ENCODE measurements at places on chromosomes 6 and 20.

DNA sequence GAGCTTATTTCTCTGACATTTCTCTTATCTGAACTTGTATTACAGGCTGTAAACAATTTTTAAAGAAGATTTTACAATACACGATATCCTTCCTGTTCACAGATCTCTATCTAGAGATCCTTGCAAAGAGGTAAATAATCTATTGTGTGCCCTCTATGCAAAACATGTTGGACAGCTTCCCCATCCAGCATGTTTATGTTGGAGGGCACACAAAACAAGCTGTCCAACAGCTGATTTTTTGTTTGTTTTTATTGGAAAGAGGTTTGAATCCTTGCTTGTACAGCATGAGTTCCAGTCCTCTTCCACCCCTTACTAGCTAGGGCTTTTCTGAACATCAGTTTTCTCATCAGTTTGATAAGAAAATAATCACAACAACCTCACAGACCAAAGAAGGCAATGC lies 62.3 kb upstream of the SYNDIG1 start:
- no peak for DNase-seq

- no peak for DNase-seq
Measured at GRCh38 chr6:169626649-169627048, 75.2 kb downstream of the WDR27 start.

GRCh38 chr6:46410334-46410953 lies 80.8 kb downstream of the RCAN2 start:
- no peak for DNase-seq

DNA sequence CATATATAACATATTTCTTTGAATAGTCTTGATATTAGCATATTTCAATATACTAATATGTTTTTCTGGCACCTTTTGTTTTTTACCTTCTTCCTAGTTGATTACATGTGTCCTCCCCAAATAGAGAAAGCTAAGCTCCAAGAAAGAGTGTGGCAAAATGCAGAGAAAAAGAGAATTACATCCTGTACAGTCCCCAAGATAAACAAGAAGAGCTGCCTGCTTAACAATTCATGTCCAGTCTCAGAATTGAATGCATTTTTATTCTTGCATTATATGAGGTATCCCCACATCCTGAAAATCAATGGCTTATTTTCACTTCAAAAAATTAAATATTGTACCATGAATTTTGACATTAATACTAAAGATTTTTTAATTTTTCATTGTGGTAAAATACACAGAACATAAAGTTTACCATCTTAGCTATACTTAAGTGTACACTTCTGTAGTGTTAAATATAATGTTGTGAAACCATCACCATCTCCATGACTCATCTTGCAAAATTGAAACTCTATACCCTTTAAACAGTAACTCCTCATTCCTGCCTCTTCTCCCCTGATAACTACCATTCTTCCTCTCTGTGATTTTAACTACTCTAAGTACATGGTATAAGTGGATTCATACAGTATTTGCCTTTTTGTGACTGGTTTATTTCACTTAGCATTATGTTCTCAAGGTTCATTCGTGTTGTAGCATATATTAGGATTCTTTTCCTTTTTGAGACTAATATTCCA lies 490.3 kb downstream of the COL12A1 start:
- no peak for DNase-seq

DNA sequence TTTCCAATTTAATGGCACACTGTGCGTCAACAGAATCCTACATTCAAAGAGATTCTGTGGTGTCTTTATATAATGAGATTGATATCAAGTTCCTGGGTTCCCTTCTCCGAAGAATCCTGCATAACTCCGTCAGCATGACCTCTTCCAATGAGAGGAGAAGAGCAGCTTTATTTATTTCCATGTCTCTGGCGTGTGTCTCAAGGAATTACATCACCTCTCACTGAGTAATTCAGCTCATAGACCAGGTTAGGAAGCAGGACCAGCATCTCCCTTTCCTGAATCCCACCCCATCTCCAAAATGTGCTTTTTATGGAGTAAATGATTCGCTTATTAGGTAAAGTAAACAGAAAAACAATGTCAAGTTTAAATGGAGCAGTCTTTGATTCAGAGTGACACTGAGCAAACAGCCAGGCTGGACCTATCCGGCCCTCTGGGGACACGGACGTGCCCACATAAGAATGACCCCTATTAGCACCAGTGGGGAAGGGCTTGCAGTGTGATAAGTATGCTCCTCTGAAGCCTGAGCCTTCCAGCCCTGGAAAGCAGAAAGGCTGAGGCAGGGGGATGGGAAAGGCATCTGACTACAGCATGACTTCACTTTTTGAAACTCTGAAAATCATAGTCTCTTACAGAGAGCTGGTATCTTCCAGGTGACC lies 165.2 kb downstream of the CLIC5 start:
- DNase-seq, result no peak

DNA sequence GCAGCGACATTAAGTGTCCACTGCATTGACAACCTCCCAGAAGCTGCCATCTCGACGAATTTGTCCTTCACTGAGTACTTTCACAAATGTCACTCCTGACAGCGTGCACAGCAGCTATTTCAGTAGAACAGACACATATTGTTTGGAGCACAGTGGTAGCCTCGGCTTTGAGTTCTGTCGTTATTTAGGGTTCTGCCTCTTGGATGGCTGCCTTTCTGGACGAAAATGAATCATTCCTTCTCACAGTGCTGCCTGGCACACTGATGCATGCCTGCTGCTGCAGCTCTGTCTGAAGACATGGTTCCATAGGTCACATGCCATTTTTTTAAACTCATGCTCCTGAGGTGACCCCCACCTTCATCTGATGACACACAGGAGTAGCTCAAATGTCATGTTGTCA lies 477.0 kb downstream of the C6orf118 start:
- no peak for DNase-seq

GRCh38 chr20:34634392-34634791 lies 42.5 kb downstream of the PIGU start:
- DNase-seq, result no peak

GRCh38 chr6:85674604-85675003 lies 31.9 kb upstream of the SYNCRIP start:
- no peak for DNase-seq

DNA sequence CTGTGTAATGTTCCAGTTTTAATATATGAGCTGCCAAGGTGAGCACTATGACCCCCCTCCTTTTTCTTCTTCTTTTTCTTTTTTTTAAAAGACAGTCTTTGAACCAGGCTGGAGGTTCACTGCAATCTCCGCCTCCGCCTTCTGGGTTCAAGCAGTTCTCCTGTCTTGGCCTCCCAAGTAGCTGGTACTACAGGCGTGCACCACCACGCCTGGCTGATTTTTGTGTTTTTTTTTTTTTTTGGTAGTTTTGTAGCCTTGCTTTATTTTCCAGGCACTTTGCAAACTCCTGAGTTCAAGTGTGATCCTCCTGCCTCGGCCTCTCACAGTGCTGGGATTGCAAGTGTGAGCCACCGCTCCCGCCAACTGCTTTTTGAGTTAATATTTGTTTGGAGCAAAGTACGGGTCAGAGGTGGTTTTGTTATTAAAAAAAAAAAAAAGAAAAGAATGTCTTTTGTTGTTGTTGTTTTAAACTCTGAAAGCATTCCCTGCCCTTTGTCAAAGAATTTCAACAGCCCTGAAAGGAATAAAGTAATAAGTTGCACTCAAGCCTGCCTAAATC lies 78.6 kb downstream of the JARID2 start:
- DNase-seq, result no peak

DNA sequence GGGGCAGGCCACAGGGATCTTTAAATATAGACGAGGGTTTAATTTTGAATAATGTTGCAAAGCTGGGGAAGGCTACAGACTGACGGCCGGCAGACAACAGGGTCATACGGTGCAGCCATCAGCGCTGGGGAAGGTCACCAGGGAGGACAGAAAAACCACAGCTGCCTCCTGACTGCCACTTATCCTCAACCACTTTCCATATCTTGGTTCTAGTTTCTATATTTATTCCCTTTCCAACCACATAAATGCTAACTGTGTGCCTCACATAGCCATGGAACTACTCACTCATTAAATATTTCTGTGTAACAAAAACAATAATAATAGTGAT lies 85.7 kb upstream of the AGPAT4 start:
- no peak for DNase-seq

DNA sequence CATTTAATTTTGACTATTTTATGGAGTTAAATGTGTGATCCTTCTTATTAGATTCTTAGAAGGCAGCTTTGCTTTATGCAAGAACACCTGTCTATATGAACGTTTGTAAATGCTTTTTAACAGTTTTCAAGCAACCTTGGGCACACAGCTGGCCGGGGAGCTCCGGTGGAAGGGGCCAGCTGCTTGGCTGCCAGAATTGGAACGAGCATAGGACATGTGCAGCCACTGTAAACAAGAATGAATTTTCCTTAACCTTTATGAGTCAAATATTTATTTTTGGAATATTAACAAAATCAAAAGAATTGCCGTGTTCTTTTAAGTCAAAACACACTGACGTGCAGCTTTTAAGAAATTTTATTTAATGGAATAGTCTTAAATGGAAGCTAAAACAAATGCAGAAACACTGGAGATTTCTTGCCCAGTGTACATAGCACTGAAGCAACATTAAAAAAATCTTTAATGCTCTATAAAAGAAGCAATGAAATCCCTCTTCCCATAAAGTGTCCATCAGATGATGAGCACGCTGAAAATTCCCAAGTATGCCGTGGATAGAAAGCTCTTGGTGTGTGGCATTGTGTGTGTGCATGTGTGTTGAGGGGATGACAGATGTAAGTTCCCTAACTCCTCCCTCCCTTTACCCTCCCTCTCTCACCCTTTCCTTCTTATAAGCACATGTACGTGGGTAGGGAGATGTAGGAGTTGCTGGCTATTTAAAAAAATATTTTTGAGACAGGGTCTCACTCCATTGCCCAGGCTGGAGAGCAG lies 208.9 kb upstream of the EXOC2 start:
- DNase-seq, result no peak

DNA sequence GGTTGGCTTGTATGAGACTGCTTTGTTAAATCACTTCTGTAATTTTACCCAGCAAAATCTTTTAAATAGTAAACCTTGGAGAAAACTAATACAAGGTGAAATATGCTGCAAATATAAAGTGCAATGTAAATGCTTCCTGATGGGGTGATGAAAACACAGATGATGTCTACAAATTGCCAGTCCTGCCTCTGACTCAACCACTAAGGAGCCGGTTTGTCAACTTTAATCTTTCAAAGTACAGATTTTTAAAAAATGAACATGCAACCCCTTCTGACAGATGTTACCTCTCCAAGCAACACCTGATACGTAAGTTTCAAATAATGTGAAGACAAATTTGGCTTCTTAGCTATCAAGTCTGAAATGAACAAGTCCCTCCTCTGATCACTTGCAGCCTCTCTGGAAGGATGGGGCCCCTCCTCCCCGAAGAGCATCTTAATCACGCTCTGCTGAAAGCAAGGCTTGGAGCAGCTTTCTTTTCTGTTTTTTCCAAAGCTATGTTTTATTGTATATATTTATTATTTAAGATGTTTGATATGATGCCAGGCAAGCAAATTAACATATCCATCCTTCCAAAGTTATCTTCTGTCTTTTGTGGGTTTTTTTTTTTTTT lies 196.0 kb downstream of the MYLK4 start:
- no peak for DNase-seq

- DNase-seq, result no peak
Measured at GRCh38 chr6:48922837-48923236, 540.2 kb downstream of the MMUT start.

- DNase-seq, result no peak
Measured at GRCh38 chr6:94670017-94670416, 907.3 kb upstream of the MANEA start.

- no peak for DNase-seq
Measured at GRCh38 chr6:137845460-137845859, 21.6 kb upstream of the TNFAIP3 start.

GRCh38 chr20:35277127-35277526 lies 795 bp downstream of the MMP24OS start:
- DNase-seq, result no peak

GRCh38 chr6:83702077-83702476 lies 6.8 kb downstream of the SNAP91 start:
- no peak for DNase-seq

DNA sequence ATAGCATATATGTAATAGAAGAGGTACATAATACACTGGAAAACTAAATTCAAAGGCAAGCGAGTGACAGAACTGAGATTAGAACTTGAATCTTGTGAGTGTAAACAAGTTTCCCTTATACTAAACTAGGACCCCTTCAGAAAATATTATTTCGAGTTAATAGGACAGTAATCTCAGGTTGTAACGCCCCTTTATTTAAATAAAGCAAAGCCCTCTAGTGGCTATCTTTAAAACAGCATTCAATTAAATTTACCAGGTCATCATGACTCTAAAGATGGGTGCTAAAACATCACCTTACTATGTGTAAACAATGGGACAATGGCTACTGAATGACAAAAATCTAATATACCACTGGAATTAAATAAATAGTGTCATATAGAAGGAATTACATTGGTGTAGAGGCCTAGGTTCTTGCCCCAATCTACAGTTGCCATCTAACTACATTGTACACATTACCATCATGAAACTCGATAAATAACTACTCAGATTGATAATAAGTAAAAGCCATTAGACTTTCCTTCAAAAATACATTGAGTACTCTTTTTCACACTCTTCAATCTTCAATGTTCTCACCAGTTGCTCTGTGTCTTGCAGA lies 255.4 kb upstream of the IRAK1BP1 start:
- DNase-seq, result no peak

DNA sequence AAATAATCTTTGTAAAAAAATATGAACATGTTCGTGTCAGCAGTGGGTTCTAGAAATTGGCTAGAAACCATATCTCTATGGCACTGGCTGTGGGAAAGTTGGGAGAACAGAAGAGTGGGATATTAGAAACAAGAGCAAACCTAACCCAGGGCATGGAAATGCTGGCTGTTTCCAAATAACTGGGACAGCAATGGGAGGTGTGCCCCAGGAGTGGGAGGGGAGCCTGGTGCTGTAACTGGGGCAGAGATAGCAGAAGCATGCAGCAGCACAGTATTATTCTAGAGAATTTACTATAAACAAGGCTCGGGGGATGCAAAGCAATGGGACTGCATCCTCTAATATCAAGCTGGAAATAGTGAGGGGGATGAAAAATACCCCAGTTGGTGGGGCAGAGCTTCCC lies 175.0 kb downstream of the KIF6 start:
- no peak for DNase-seq
